Activated CD4-positive, alpha-beta T cell treated with anti-CD3 and anti-CD28 coated beads for 1 hour (primary cell): ENCODE measurements at places on chromosomes 16 and 17.

DNA sequence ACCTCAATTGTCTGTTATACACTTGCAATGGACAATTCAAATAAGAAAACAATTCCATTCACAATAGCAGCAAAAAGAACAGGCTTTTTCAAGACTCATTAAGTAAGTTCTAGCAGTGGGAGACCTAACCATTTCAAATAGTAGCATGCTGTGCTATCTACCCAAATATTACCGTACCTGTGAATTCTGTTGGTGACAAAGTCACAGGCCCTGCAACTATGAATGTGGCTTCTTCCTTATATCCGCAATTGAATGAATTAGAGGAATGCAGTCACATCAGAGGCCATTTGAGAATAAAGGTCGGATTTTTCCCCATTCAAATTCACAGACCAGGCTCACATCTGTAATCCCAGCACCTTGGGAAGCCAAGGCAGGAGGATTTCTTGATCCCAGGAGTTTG, 800 bp upstream of the NME4 start:
- no peak for DNase-seq

GRCh38 chr16:83737729-83738354, 69.9 kb upstream of the HSBP1 start:
- DNase-seq: no peak

- DNase-seq: no peak
Observed at GRCh38 chr17:31918701-31919128, 17.2 kb upstream of the UTP6 start.

DNA sequence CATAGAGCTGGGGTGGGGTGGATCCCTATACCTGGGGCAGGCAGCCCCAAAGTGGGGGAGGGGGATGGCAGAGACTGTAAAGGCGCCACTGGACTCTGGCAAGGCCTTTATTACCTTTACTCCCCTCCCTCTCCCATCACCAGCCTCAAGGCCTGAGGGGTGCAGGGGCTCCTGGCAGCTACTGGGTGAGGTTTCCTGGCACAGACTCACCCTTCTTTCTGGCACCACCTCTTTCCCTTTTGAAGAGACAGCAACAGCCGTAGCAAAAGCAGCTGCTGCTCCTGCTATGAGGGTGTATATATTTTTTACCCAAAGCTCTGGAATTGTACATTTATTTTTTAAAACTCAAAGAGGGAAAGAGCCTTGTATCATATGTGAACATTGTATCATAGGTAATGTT, 17.6 kb downstream of the RAPGEFL1 start:
- no peak for DNase-seq

DNA sequence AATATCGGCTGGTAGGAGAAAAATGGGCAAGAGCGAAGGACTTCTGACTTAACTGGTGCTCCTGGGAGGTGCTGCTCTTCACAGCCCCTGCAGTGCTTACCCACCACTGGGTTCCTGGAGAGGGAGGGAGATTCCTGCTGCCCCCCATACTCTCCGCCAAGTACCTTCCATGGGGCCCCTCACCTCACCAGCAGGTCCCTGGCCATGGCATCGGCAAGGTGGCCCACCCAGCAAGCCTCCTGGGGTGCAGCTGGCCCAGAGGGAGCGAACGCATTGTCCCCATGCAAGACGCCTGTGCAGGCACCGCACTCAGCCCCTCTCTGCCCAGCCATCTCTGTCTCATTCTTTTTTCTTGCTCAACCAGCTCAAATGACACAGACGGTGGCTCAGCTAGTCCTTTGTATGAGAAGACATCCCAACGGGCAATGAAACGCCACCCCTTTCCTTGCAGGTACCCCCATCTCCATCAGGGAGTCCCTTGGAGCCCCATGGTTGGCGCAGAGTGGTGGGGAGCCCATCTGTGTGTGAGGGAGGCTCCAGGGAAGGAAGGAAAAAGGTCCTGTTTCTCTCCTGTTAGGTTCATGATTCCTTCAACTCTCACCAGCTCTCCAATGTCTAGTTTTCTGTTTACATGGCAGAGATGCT, 9.6 kb upstream of the ALDH3A1 start:
- DNase-seq: no peak

GRCh38 chr16:70018254-70018653, 67.1 kb downstream of the CLEC18A start:
- peak; percentile 28 for DNase-seq

DNA sequence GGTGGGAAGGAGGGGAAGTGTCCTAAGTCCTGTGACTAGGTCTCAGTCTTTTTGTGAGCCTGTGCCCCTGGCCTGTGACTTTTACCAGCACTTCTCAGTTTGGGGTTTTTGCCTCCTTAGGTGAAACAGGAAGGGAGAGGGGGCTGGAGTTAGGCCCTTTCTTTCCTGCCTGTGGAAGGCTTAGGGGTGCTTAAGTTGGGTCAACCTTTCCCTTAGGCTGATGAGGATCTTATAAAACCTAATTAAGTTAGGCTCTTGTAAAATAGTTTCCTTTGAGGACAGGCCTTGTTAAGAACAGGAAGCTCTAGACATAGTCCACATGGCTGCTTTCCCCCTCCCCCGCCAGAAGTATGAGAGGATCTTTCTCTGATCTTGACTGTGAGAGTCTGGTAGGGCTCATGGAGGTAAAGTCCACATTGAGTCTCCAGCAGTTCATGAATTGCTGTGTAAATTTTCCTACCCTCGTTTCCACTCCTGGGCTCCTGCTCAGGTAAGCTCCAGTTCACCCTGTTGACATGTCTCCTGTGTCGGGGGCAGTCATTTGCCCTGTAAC, 17.0 kb upstream of the DNASE1 start:
- DNase-seq: no peak

- no peak for DNase-seq
Observed at GRCh38 chr16:78421181-78421708, 321.8 kb downstream of the WWOX start.

- no peak for DNase-seq
Observed at GRCh38 chr17:76683011-76683755, 27.6 kb downstream of the MXRA7 start.

DNA sequence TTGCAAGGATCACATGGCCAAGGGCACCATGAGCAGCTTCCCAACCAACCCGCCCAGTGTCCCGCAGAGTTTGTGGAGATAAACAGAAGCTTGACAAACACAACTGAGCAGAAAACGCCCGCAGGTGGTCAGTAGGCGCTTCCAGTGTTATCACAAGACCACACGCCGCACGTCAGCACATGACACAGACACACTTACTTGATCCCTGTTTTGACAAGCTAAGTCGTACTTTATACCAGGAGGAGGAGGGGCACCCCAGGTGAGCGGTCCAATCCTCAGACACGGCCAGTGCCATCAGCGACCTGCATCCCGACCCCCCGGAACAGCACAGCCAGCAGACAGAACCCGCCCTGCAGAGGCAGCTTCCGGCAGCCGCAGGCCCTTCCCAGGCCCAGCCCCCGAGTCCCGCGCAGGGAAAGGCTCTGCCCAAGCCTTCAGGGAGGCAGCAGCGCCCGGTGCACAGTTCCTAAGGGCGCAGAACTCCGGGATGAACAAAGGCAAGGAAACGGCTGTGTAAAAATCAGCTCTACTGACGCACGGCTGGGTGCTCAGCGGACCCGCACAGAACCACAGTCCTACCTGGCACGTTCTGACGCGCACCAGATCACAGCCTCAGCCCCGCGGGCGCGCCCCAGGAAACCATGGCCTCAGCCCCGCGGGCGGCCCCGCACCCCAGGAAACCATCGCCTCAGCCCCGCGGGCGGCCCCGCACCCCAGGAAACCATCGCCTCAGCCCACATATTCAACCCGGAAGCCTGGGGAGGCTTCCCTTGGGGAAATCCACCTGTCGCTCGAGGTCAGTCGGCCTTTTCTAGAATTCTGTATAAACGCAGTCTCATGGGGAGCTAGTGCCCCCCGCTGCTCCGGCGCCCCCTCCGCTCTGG, 27.8 kb downstream of the AXIN1 start:
- peak; percentile 43 for DNase-seq

- no peak for DNase-seq
Observed at GRCh38 chr17:31511195-31511578, 119.7 kb downstream of the RAB11FIP4 start.

DNA sequence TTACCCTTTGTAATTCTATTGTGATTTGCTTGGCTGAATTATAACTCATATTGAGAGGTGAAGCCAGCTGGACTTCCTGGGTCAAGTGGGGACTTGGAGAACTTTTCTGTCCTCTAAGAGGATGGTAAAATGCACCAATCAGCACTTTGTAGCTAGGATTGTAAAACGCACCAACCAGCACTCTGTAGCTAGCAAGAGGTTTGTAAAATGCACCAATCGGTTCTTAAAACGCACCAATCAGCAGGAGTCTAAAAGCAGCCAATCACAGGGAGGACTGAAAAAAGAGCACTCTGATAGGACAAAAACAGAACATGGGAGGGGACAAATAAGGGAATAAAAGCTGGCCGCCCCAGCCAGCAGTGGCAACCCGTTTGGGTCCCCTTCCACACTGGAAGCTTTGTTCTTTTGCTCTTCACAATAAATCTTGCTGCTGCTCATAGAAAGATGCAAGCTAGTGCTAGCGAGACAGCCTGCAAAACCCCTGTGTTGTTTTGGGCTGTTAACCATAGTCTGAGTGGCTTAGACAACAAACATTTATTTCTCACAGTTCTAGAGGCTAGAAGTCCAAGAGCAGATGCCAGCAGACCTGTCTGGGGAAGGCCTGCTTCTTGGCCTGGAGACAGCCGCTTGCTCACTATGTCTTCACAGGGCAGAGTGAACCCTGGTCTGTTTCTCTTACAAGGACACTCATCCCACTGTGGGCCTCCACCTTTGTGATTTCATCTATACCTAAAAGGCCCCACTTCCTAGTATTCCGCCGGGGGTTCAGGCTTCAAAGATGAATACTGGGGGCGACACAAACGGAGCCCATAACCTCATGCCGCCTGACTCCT, 39.0 kb upstream of the CRISPLD2 start:
- no peak for DNase-seq

DNA sequence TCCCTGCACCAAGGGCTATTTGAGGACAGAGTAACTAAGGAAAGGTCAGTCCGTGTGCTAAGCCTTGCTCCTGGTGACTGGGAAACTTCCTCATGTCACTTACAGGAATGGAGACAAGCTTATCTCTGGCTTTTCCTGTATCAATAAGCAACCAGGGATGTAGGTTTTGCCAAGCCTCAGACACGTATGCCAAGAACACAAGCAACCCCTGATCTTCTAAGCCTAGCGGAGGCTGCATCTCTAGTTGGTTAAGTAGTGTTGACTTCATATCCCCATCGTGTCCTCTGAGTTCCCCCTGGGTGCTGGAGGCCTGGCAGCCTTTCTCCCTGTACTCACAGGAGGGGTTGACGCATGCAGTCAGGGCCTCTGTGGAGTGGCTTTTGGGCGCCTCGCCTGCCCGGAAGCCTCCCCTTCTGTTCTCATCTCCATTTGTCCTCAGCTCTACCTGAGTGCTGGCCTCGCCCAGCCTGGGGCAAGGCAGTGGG, 1.4 kb upstream of the C1QTNF1 start:
- no peak for DNase-seq

DNA sequence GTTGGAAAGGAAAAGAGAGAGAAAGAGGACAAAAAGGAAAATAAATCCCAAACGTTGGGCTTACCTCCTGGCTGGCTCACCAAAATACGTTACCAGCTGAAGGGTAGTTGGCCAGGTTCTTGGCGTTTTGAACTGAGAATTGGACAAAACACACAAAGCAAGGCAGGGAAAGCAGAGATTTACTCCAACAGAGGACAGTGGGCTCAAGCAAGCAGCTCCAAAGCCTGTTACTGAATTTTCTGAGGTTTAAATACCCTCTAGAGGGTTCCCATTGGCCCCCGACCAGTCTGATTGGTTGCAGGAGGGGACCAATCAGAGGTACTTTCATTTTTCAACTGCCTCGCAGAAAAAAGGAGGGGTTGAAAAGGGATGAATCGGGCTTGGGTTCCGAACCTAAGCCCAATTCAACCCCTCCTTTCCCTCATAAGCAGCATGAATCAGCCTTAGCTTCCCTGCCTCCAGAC, 55.6 kb upstream of the ALOX12 start:
- no peak for DNase-seq

- no peak for DNase-seq
Observed at GRCh38 chr17:39929646-39930407, 2.3 kb downstream of the LRRC3C start.

GRCh38 chr17:43967251-43967875, 13.6 kb upstream of the PYY start:
- DNase-seq: no peak

DNA sequence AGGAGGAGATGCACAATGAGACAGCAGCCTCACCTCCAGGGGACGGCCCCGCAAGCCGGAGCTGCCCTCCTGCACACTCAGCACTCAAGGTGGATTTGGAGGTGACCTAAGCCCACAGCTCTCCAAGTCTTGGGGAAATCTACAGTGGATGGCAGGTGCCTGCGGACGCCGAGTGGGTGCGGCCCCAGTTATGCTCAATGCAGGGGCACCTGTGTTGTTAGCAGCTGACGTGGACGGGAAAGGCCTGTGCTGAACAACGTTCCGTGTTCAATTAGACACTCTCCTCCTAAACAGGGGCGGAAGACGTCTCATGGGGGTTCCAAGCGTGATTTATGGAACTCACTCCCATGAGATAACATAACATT, 22.0 kb upstream of the METRNL start:
- no peak for DNase-seq

DNA sequence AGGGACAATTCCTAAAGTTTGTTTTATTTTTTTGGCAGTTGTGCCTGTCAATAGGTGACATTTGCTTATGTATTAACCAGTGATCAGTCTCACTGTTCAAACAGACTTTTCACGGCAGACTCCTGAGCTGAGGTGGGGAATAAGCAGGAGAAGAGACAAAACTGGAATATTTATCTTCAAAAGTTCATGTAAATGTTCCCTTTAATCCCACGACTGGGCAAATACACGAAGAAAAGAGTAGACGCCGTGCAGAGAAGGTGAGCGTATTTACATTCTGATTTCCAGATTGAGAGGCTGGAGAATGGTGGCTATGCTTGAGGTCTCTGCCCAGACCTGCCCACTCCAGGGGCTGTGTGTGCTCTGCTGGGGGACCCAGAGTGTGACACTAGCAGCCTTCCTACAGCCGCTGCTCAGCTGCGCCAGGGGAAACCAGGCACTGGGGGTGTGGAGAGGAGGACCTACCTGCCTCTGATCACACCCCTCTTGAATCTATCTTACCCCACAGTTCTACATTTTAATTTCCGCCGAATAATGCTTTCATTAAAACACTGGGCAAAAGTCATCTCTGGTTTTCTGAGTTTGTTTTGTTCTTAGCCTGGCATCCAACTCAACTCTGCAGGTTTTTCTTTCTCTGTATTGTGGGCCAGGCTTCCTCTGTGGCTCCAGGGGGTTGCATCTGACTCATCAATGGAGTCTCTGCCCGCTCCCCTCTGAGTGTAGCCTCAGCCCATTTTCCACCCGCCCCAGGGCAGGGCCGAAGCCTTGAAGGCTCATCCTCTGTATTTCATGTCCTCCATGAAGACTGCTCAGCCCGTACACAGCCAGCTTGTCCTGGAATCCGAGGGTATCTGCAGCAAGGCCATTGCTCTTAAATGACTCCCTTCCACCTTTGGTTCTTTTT, 237.1 kb downstream of the NTN1 start:
- DNase-seq: no peak

- no peak for DNase-seq
Observed at GRCh38 chr17:61280338-61280737, 119.3 kb upstream of the TBX2 start.

DNA sequence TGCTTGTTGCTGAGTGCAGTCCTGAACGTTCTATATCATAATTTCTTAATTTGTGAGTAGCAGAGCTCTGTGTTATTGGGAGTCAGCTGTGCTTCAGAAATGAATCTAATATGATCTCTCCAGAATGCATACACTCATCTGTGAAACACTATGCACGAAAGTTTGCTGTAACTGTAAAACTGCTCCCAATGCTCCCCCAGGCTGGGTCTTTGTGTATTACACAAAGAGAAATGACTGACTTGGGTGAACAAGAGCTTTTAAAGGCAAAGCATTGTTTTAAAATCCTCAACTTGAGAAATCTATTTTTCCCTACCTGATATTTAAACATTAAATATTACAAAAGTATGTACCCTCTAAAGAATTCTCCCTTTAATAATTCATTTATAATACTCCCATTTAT, 636.7 kb upstream of the KIF2B start:
- no peak for DNase-seq
